GM06990 (cell line): ENCODE measurements at places on chromosomes 13 and 19.

DNA sequence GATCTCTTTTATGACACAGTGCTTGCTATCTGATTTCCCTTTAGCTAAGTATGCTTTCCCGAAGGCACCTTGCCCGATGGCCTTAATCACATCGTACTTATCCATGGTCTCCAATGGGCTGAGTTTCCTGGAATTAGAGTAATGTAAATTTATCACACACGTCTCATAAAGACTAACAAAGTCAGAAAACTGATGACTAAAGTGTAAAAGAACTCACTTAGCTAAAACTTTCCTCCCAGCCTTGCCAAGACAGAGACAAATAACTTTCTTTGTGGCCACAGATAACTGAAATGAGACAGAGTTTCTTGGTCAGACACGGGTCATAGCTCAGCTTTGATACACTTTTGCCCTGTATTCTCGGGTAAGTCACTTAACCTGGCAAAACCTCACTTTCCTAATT is 1.5 kb downstream of the NEK5 start:
- no peak for DNase-seq

GRCh38 chr19:16604615-16605014 is 23.4 kb downstream of the MED26 start:
- no peak for DNase-seq

DNA sequence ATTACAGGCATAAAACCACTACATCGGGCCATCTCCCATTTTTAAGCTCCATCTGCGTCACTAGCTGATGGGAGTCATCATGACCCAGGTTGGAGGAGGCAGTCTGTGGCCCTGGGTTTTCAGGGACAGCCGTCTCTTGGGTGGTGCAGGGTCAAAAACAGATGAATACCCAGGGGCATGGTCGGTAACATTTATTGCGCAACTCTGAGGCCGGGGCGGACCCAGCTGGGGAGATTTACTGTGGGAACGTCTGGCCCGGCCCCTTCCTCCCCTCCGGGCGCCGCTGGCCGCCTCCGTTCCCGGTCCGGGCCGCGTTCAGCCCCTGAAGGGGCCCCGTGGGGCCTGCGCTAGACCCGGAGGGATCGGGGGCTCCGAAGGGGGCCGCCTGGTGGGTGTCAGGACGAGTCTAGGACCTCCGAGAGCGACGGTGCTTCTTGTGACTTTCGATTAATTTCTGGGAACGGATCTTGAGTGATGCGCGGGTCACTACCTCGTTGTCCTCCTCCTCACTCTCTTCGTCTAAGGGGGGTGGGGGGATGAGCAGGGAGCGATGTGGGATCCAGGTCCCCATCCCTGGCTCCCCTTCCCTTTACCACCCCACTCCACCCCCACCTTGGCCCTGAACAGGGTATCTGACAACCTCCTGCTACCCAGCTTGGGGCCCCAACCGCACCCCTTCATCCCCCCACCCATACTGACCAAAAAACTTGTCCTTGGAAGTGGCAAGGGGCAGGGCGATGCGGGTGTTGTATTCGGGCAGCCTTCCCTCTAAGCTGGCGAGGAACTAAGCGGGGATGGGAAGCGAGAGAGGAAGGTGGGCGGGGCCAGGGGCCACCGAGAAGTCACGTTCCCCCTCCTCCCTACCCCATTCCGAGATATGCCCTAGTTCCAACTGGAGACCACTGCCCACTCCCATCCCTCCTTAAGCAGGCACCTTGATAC is 1.6 kb upstream of the RGL3 start:
- DNase-seq: no peak

DNA sequence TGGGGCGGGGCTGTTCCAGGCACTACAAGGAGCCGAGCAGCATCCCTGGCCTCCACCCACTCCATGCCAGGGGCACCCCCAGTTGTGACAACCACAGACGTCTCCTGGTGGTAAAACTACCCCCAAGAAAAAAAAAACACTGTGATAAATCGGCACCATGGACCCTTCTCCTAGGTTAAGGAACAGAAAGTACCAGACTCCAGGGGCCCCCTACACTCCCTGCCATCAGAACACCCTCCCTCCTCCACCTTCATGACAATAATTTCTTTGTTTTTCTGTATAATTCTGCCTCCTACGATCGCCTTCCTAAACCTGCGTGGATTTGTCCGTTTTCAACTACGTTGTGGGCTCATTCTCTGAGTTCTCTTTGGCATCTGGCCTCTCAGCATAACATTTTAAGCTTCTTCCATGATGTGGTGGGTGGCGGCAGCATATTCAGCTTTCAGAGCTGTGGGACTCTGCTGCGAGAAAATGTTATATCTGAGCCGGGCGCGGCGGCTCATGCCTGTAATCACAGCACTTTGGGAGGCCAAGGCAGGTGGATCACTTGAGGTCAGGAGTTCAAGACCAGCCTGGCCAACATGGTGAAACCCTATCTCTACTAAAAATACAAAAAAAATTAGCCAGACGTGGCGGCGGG is 8.6 kb downstream of the TLE2 start:
- DNase-seq: no peak

DNA sequence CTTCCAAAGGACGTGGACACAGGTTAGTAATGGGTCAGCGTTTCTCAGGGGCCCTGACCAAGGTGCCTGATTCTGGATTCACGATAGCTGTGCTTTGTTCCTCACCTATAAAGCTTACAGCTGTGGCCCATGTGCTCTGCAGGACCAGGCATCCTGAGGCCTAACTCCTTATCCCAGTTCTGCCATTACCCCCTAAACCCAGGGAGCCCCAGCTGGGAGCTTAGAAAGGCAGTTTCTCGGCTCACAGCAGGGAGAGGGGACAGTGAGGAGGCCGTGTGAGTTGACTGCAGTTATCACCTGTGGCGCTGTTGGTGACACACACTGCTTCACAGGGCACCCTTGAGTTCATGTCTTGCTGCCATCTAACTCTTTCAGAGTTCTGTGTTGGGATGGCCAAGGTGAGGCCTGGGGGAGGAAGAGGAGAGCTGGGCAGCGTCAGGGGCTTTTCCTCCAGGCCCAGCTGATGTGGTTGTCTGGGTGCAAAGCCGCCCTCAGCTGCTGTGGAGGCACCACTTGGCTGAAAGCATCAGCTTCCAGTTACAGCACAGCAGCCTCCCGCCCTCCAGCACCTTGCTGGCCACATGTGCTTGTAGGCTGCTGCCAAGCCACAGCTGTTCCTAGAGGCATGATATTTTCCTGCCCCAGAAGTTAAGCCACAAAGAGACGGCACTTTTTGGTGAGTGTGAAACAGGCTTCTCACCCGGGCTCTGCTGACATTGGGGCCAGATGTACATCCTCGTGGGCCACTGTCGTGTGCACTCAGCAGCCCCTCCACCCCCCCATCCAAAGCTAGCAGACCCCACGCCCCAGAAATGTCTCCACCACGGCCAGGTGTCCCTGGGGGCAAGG is 99.6 kb upstream of the MCF2L start:
- DNase-seq: no peak

DNA sequence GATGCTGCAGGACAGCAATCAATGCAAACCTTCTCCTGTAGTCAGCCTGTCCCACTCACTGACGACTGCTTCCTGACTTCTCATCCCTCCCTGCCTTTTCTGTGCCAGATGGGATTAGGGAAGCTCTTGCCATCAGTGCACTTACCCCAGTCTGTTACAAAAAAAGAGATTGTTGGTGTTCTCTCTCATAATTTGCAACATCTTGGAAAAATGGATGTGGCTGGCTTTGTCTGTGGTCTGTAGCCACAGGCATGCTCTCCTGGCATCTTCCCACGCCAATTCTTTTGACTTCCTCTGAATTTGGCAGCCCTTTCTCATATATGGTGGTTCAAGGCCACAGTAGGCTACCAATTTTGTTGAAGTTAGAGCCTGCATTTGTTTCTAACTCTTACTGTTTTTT is 11.6 kb upstream of the HTR2A start:
- no peak for DNase-seq

GRCh38 chr13:92346046-92346445 is 880.6 kb upstream of the GPC6 start:
- no peak for DNase-seq

- no peak for DNase-seq
Measured at GRCh38 chr13:93882086-93882651, 597.3 kb downstream of the DCT start.

DNA sequence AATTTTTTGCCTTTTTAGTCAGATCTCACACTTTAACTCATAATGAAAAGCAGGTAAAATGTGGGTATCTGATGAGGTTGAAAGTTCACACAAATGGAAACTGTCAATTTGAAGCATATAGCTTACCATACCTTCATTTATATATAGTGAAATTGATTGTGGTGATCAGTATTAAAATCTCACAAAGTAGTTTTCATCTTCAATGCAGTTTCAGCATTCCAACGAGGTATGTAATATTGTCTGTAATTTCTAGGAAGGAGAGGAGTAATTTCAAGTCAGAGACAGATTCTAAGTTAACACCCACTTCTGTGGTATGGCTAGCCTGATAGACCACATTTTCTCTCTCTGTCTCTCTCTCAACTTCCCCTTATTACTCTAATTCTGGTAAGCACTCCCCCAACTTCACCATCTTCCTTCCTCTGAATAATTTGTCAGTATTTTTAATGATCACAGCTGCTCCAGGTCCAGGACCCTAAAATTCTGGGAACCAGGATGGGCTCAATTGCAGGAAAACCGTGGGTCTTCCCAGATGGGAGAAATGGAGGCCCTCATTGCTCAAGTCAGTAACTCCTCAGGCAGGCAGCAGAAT is 455.7 kb downstream of the FGF9 start:
- no peak for DNase-seq

DNA sequence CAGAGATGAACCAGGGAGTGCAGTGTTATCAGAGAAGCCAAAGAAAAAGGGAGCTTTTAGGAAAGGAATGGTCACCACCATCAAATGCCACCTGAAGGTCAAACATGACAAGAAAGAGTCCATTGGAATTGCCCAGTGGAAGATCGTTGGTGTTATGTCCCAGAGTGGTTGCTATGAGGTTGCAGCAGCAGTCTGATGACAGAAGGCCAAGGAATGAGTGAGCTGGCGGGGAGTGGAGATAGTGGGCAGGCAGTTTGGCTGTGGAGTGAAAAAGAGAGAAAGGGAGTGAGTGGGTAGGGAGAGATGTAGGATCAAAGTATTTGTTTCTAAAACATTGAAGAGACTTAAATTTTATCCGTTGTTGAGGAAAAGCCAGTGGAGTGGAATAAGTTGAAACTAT is 117.4 kb upstream of the WASF3 start:
- no peak for DNase-seq

DNA sequence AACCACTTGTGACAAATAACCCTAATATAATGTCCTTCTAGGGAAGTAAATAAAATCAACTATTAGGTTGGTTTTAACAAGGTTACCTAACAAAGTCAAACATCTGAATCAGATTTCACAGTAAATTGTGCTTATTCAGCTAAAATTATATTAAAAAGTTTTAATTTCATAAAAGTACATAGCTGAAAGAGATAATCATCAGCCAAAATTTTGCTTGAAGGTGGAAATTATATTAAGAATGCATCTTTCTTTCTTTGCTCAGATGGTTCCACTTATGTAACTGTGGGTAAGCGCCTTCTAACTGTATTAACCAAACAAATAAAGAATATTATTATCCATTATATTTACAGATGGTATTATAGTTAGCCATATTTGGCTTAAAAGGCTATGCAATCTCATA is 2840.3 kb upstream of the PCDH20 start:
- no peak for DNase-seq

GRCh38 chr13:33158816-33159215 is 126.7 kb downstream of the STARD13 start:
- no peak for DNase-seq
